ENCODE measurements at places on chromosomes 1 and 21.

GRCh38 chr1:74427681-74428080, 84.7 kb downstream of the LRRC53 start:
- no peak for DNase-seq

DNA sequence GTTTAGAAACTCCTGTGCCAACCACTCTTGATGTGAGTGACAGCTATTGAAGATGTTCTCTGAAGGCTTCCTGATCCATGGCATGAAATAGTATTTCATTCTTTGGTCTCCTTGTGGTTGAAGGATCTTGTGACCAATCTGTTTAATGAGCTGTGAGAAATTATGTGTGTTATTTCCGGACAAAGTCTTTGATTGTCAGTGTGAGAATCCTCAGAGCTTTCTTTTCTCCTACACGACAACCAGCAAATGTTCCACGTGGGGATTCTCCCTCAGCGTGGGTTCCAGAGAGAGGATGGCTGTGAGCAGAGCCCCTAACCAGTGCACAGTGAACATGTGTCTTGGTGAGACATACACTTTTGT, 45.0 kb upstream of the HOOK1 start:
- no peak for DNase-seq

GRCh38 chr1:89391686-89392085, 27.8 kb downstream of the GBP6 start:
- no peak for DNase-seq

DNA sequence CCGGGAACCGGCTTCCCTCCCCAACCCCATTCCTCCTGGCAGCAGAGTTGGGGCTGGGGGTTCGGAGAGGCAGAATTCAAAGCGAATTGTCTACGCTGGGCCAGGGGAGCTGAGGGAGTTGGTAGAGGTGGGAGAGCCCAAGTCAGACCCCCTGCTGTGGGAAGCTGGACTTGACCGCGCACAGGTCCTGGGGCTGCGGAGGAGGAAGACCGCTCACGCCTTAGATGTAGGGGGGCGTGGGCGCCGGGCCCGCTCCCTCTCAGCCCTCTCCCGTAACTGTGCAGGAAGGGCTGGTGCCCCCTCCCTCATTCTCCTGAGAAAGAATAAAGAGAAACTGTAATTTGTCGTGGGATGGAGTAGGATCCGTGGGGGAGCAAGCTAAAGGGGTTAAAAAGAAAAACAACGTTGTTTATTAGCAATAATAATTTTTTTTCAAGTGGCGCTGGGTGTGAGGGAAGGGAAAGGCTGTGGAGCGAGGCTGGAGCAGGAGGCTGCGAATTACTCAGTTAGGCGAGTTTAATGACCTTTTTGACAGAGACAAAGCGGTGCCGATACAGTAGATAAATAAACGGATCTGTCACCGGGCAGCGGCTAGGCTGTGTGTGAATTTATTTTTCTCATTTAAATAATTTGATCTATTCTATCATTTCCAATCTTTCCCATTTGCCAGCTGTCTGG, 838 bp upstream of the GRIK3 start:
- DNase-seq = no peak

DNA sequence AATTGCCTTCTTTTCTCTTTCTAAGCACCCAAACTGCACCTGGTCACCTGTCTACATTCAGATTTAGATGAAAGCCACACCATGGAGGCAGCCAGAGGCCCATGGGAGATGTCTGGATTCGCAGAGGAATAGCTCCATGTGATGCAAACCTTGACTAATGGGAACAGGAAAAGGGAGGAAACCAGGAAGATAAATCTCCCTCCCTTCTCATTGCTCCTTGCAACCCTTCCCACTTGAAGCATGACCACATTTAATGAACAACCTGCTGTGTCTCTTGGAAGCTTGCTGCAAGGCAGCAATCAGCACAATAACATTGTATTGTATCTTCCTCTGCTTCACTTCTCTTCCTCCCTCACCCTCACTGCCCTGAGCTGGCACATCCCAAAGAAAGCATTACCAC, 42.6 kb upstream of the KLF17 start:
- DNase-seq = no peak
